ENCODE measurements at places on chromosomes 1 and 21.

DNA sequence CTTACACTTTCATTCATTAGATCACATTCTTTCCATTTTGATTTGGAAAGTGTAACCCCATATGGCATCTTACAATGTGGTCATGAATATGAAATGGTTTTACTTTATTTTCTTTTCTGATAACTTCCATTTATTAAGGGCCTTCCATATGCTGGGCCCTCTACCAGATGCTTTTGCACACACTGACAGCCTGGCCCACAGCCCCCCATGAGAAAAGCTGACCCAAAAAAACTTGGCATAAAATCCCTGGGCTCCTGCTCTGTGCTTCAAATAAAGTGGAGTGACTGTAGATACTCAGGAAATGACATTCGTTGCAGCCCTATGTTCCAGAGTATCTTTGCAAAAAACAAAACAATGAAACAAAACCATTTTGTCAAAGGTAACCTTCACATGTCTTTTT is 48.8 kb downstream of the PRDX6 start:
- no peak for DNase-seq

DNA sequence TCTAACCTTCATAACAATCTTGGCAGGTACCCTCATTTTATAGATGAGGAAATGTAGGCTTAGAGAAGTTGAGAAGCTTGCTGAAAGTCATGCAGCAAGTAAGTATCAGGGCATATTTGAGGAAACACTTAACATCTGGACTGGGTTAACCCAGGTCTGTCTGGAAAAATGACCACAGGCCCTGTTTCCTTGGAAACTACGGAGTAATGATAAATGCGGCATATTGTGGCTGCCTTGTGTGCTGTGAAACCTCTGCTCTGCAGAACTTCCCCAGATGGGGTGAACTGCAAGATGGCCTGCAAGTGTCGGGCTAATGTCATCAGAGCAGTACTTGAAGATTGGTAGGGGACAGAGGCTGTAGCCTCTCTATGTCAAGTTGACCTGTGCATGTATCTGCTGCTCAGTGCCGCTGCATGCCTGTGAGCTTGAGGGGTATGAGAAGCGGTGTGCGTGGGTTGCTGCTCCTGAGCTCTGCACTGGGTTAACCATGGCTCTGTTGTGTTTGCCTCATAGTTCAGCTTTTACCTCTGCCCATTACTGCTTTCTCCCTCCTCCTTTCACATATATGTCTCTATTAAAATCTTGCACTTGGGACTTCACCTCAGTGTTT is 83.1 kb downstream of the WDR3 start:
- DNase-seq, result no peak

DNA sequence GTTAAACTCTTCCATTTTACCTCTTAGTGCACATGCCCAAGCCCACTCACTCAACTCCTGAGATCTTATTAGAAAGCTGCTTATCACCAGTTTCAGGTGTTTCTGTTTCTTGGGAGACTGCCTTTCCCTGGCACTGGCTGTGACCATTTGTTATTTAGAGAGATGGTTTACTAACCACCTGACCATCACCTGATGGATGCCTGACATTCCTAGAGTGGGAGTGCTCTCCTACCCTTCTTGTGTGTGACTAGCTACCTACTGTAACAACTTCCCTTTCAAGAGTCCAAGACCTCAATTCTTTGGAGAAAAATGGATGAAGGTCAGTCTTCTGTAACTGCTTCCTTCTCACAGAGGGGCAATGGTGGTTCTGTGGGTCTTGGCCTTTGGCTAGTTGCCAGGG is 755.2 kb upstream of the ADAMTS5 start:
- peak; percentile 75 for DNase-seq

DNA sequence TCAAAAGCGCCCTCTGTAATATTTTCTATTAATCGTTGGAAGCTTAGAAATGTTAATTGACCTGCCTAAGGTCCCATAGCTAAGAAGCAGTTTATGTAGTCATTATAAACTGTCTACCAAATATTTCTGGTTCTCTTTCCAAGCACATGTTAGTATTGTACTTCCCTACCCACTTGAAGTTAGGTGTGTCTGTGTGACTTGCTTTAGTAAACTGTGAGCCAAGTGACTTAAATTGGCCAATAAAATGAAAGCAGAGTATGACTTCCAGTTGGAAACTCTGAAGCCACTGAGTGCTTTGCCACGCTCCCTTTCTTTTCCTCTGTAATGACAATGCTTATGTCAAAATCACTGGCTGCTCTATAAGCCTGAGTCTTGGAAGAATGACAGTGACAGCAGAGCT is 20.6 kb upstream of the ADAMTS1 start:
- no peak for DNase-seq

- no peak for DNase-seq
These were observed 5.0 kb upstream of the BCAR3 start for GRCh38 chr1:93686504-93687250.

DNA sequence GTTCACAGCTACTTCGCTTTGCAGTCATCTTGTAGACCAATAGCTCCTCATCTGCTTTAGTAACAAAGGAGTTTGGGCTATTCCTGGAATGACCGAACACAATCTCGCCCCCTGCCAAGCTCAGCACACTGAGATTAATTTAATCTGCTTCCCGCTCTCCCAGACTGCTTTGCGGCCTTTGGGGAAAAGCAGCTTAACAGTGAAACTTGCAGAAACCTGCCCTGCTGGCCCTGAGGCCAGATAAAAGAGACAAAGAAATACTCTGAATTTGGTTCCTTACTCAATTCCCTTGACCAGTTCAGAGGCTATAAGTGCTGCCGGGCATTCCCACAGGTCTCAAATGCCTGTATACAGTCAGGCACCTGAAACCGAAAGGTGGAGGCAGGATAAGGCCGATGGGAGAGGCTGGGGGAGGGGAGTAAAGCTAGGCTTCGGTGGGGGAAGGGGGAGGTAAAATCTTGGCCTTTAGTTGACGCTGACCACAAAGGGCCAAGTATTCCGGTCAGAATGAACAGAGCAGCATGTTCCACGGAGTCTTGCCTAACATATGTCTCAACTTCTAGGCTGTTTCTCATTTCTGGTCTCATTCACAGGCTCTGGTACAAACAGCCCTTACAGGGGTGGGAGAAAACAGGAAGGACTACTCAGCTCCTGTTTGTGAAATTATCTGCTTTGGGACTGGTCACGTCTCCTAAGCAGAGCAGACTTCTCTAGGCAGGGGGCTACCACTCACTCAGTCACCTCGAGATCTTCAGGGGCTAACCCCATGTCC is 17.7 kb upstream of the A3GALT2 start:
- no peak for DNase-seq

DNA sequence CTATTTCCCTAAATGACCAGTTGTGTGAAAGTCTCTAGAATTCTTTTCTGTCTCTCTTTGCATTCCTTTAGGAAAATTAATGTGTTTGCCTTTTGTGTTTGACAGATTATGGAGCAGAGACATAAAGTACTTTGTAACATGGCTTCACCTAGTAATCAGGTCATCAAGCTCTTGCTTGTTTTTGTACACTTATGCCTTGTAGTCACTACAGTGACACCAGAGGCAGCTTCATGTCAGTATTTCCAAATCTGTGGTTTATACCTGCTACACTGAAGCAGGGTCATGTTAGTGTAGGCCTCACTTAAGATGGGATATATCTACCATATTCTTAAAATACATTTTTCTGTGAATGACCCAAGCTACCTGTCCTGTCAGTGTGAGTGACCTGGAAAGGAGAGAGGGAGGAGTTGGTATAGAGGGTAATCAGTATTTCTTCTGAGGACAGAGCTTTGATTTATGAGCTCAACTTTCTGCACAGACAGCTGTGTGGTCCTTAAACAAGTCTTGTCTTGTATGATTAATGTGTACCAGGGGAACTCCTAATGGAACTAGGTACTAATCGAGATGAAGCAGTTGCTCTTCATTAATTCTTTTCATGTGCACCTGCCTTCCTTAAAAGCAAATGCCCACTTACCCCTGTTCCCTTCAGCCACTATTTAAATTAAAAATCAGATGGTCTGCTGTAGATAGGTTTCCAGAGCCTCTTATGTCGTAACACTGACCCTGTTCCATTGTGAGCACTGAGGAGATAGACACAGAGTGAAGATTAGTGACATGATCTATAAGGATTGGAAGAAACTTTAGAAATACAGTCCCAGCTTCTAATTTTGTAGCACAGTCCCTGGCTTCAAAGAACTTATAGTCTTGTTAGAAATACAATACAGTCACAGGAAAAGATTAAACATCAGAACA is 45.7 kb downstream of the MACO1 start:
- no peak for DNase-seq

- DNase-seq, result no peak
These were observed 22.5 kb downstream of the MAP3K7CL start for GRCh38 chr21:29152916-29153315.

GRCh38 chr1:241926141-241926540 is 31.4 kb upstream of the BECN2 start:
- no peak for DNase-seq

DNA sequence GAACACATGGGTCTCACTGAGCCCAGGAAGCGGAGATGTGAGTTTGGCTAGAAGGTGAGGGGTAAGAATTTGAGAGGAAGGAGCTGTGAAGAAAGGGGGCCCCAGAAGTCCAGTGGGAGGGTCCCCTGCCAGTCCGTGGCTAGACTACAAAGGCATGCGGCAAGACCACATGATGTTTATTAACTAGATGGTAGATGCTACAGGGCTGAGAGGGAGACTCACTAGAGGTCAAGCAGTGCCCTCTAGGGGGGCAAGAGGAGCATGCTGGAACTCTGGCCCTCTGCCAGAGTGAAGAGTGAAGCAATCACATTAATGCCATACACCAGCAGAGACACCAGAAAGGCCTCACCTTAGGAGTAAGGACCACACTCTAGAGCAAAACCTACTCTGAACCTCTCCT is 12.2 kb downstream of the KIAA0319L start:
- DNase-seq, result no peak

DNA sequence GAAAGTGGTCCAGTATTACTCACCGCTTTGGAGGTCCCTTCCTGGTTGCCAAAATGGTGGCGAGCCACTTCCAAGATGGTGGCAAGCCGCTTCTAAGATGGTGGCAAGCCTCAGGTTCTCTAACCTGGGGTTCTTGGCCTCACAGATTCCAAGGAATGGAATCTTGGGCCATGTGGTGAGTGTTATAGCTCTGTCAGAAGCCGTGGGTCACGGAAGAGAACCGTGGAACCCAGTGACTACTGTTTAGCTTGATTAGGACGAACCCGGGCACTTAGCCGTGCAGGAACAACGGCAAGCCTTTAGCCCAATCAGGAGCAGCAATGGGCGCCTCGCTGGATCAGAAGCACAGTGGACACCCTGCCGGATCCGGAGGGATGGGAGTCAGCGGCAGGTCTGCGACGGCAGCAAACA is 356.2 kb upstream of the TMPRSS15 start:
- DNase-seq, result no peak

GRCh38 chr1:30028939-30029338 is 694.4 kb downstream of the MATN1 start:
- no peak for DNase-seq

- no peak for DNase-seq
These were observed 126.2 kb upstream of the ETS2 start for GRCh38 chr21:38679534-38679933.

- no peak for DNase-seq
These were observed 323.4 kb downstream of the LTN1 start for GRCh38 chr21:28669321-28669720.

DNA sequence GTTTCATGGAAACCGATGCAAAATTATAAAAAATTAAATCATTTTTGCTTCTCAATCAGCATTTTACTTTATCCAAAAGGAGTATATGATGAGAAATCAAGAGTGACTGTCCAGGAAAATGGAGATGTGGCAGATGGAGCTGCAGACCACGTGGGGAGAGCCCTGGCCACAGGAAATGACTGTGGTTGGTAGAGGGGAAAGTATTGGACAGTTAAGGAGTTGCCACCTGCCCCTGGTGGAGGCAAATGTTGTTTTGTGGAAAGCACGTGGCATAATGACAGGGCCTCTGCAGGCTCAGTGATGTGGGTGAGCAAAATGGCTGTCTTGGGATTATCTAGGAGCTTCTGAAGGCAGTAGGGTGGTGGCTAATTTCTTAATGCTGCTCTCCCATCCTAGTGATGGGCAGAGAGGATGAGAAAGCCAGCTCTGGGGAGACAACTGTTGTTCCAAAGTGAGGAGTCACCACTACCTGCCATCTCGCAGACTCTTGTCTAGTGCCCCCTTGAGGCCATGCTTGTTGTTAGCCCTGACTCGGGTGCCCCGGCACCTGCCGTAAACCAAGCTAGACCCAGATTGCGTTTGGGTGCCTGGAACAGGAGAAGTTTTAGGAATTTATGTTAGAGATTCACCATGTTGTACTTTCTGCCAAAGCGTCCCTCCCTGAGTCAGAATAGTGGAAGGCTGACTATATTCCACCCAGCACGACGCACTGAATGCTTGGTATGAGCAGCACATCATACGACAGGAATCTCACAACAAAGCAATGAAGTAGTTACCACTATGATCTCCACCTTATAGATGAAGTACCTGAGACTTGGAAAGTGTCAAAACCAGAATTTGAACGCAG is 144.0 kb downstream of the ROR1 start:
- no peak for DNase-seq

GRCh38 chr1:245715291-245715701 is 560.5 kb downstream of the KIF26B start:
- peak; percentile 52 for DNase-seq

GRCh38 chr1:58816747-58817221 is 32.9 kb upstream of the JUN start:
- no peak for DNase-seq

DNA sequence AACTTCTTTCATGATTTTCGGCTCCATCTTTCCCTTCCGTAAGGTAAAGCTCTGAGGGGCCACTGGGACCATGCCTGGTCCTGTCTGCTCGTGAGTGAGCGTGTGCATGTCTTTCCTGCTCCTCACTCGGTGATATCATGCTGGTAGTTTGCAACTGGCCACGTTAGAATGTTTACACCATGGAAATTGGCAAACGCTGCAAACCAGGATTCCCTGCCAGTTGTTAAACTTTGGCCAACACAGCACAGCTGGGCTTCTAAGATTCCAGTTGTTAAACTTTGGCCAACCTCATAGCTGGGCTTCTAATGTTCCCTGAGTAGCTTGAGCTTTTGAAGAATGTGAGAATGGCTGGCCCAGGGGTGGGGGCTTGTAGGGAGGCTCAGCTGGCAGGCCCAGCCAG is 68.0 kb upstream of the ACTL8 start:
- DNase-seq, result no peak

- DNase-seq, result no peak
These were observed 16.0 kb downstream of the LRIG2 start for GRCh38 chr1:113088972-113089371.

GRCh38 chr1:14149431-14149830 is 449.1 kb upstream of the KAZN start:
- no peak for DNase-seq

GRCh38 chr1:33296082-33296458 is 24.8 kb downstream of the A3GALT2 start:
- DNase-seq, result no peak

GRCh38 chr1:3545363-3546047 is 65.8 kb downstream of the MEGF6 start:
- no peak for DNase-seq

DNA sequence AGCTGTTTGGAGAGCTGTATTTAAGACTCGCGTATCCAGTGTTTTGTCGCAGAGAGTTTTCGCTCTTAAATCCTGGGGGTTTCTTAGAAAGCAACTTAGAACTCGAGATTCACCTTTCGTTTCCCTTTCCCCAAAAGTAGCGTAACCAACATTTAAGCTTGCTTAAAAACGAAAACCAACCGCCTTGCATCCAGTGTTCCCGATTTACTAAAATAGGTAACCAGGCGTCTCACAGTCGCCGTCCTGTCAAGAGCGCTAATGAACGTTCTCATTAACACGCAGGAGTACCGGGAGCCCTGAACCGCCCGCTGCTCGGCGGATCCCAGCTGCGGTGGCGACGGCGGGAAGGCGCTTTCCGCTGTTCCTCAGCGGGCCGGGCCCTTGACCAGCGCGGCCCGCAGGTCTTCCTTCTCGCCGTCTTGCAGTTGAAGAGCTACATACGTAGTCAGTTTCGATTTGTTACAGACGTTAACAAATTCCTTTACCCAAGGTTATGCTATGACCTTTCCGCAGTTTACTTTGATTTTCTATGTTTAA is 1.9 kb downstream of the OLIG1 start:
- DNase-seq, result no peak
